RKO (cell line): ENCODE measurements at places on chromosomes 1 and 21.

- no peak for DNase-seq
Observed at GRCh38 chr1:165903672-165904071, 76.3 kb downstream of the UCK2 start.

DNA sequence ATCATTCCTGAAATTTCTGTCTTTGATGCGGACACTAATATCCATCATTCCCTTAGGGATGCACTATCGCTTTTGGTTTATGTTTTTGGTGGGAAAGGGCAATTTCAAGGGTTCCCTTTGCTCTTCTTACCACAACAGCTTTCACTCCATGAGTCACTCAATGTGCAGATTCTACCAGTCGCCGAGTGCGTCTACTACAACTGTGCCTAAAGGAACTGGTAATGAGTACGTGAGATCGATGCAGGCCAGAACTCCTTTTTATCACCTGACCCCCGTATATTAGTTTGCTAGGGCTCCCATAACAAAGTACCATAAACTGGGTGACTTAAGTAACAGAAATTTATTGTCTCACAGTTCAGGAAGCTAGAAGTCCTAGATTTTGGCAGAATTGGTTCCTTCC is 27.5 kb upstream of the TMEM54 start:
- no peak for DNase-seq

DNA sequence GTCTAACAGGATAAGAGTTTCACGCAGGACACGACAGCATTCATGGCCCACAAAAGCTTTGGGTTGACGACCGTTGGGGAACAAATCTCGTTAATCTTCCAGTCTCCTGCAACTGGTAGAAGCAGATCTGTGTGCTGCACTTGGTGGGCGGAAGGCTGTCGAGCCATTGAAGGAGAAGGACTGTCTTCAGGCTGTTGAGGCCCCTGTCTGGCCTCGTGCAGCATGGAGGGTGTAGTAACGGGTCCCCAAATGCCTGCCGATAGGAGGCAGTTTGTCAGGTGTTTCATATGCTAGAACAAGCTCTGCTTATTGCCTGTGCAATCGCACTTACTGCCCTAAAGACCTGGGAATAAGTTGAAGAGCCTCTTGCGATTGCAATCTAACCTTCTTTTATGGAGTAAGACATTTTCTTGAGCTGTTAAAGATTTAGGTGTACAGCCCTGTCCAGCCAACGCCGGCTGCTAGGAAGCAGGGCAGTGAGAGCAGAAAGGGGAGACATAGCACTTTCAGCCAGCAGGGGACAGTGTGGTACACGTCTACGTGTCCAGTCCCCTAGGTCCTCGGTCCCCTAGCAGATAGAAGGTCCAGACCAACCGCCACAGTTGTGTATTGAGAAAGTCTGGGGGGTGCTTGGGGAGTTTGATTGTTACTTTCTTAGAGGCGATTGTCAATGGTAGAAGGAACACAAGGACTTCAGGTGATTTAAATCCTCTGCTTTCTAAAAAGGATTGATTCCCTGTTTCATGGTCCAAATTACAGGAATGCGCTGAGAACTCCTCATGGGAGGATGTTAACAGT is 102.3 kb upstream of the TMPRSS2 start:
- peak; percentile 30 for DNase-seq

- DNase-seq, result peak; percentile 53
Observed at GRCh38 chr1:79259390-79260336, 253.1 kb upstream of the ADGRL4 start.

DNA sequence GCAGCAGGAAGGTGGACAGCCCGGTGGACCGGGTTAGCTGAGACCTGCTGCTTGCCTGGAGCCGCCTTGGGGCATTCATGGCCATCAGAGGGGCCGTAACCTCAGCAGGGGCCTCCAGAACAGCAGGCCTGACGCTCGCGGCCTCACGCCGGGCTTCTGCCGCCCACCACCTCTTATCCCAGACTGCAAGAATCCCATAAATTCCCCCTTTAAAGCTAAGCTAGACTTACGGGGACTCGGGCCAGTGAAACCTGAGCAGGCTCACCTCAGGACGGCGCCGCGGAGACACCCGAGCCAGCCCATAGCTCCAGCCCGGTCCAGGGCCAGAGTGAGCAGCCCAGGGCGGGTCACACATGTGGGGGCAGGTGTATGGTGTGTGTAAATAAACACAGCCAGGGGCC is 132.3 kb downstream of the GLIS1 start:
- DNase-seq, result no peak

GRCh38 chr1:33296824-33297223 is 24.1 kb downstream of the A3GALT2 start:
- no peak for DNase-seq

DNA sequence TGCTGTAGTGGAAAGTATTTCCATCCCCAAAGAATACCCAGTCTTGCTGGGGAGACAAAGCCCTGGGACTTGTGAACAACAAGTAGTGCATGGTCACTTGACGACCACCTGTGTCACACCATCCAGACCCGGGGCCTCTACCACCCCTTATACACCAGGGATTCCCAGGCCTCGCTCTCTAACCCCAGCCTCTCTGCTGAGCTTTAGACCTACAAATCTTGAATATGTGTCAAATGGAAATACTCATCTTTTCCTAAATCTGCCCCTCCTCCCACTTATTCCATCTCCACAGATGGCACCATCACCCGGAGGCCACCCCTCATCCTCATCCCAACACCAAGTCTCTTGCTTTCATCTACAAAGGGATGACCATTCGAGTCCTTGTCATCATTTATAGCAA is 875 bp upstream of the RNASEL start:
- DNase-seq, result no peak

- DNase-seq, result no peak
Observed at GRCh38 chr1:37137601-37138000, 103.3 kb upstream of the GRIK3 start.

GRCh38 chr1:76374086-76374485 is 299.5 kb downstream of the ST6GALNAC3 start:
- no peak for DNase-seq

DNA sequence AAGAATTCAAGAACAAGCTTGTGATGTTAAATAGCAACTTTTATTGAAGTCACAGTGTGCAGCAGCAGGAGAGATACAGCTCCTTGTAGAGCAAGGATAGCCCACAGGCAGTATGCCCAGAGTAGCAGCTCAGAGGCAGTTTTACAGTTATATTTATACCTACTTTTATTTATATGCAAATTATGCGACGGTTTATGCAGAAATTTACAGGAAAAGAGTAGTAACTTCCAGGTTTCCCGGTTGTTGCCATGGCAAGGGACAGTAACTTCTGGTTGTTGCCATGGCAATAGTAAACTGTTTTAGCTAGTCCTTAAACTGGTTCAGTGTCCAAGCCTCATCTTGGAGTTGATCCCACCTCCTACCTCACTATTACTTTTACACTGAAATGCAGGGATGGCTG is 344.6 kb upstream of the LYPLAL1 start:
- no peak for DNase-seq

DNA sequence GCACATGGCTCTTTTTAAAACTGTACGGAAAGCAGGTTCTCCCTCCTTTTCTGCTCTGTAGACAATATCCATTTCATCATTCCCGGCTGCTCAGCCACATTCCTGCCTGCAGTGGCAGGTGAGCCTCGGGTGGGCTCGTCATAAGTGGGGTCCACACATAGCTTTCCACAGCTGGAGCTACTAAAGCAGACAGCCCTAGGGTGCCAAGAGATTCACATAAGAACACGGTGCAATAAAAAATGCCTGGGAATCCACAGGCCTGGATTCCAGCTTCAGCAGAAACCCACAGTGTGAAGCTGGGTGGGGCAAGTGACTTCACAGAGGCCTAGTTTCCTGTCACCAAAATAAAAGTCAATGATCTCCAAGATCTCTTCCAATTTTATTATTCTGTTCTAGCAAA is 96.4 kb downstream of the MIS18A start:
- no peak for DNase-seq

GRCh38 chr1:152743371-152744145 is 14.3 kb upstream of the KPRP start:
- DNase-seq, result no peak

DNA sequence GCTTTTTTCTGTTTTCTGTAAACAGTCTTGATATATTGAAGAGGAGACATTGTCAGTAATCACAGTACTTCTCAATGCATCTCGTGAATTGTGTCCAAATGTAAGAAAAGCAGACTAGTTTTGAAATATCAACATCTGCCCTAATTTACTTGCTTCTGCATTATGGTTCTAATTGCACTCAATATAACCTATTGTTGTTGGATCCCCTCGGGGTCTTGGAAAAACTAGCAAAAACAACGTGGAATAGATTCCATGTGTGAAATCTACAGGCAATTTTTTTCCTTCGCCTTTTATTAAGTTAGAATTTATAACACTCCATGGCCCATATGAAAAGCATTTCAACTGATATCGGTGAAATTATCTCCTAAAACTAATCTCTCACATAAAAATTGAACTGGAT is 236.5 kb downstream of the TTLL7 start:
- DNase-seq, result no peak

- DNase-seq, result no peak
Observed at GRCh38 chr1:31036749-31037500, 28.6 kb downstream of the PUM1 start.

- DNase-seq, result no peak
Observed at GRCh38 chr1:18266391-18266790, 158.8 kb downstream of the IGSF21 start.

DNA sequence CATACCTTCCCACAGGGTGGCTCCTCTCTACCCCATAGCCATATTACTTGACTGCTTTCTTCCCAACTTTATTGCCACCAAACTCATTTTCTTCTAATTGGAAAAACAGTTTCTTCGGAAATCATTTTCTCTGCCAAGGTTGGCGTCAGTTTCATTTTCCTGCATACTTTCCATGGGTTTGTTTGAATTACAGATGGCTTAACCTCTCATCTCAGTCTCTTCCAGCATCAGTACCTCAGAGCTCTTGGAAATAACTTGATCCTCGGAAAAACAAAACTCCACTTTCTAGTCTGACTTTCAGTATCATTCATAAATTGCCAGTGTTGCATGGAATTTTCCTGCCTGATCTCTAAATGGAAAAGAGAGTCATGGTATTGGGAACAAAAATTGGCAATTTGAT is 20.3 kb upstream of the PRDM2 start:
- no peak for DNase-seq

DNA sequence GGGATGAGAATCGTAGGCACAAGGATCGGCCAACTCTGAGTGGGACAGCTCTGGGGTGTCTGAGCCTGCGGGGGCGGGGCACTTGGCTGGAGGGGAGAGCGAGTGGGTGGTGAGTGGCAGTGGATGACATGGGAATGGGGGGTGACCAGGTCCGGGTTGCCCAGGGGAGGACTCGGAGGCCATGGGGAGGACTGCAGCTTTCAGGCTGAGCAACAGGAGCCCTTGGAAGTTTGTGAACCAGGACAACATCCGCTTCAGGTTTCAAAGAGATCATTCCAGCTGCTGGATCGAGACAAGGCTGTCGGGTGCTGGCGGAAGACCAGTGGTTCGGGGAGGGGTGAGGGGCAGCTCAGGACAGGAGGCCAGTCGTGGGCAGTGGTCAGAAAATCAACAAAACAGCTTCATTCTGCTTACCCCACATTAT is 124.4 kb upstream of the IRF2BP2 start:
- no peak for DNase-seq

- DNase-seq, result no peak
Observed at GRCh38 chr1:205495237-205495823, 9.1 kb upstream of the CDK18 start.

DNA sequence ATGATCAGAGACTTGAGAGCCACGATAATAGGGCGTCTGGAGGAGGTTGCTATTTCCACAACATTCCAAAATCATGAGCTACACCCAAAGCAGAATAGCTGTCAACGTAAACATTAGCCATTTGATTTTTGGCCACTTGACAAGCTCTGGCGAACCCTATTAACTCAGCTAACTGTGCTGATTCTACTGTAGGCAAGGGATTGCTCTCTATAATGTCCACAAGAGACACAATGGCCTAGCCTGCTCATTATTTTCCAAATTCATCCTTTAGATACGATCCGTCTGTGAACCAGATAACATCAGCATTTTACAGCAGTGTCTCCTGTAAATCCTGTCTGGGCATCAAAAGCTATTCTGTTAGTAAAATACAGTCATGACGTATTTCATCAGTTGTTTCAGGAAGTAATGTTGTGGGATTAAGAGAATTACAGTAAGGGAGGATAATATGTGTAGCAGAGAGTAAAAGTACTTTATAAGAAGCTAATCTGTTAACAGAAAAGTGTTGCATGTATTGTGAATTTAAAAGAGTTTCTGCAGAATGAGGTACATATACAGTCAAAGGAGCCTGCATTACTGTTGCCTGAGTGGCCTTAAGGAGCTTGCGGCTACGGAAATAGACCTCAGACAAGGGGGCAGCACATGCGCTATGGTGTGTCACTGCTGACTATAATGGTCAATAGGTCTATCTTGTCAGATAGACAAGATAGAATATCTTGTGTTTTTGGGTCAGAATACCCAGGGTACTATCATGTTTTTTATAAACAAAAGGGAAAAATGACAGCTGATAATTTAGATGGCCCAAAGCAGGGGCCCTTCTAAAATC is 44.9 kb upstream of the TINAGL1 start:
- DNase-seq, result no peak

- no peak for DNase-seq
Observed at GRCh38 chr1:27405074-27405473, 12.7 kb downstream of the GPR3 start.

GRCh38 chr1:194477908-194478307 is 1291.5 kb upstream of the B3GALT2 start:
- DNase-seq, result no peak

DNA sequence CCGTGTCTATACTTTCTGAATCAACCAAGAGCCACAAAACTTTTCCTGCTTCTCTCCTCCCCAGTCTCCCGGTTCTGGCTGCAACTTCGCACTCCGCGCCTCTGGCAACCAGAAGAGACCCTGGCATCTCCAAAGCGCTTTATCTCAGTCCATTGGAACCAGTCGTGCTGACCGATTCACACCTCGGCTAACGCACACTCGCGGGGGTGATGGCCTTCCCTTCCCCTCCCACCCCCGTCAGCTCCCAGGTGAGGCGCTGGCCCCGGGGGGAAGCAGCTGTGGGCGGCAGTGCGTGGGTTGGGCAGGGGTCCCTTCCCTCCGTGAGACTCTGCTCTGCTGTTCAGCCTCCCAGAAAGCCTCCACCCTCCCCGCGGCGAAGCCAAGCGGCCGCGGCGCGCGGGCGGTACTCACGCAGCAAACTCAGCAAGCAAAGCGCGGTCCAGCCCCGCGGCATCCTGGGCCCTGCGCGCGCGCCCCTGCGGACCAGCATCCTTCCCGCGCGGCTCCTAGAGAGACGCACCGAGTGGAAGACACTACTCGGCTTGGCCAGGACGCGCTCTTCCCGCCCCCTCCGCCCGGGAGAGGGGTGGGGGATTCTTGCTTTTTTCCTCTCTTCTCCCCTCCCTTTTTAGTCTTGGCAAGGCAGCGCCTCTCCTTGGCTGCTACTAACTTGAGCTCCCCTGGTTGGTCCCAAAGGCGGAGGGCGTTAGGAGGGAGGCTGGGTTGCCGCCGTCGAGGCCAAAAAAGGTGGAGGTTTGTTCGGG is at the start of gene CD34:
Gene CD34, minus strand, starts transcription at position 535 of the 764 bp plus-strand sequence. Its CDS starts 45 bp downstream, at position 490.
- DNase-seq, result no peak
